T1000 (cell line): ENCODE measurements at places on chromosomes 7 and 10.

DNA sequence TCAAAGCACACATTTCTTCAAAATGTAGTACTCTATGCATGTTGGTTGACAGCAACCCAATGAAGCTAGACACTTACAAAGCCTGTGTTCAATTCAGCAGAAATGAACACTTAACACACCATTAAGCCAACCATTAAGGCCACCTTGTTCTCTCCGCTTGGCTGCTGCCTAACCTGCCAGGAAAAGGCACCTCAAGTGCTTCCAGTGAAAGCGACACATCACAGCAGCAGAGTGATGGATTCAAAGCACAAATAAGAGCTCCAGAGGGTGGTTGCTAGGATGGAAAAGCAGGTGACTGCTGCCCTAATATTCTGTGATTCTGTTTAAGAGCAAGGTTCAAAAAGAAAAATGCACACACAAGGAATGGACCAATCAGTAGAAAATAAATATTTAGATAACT is 81.5 kb upstream of the GNAI1 start:
- DNase-seq, result no peak

GRCh38 chr10:10223131-10223530 is 794.5 kb upstream of the CELF2 start:
- no peak for DNase-seq

DNA sequence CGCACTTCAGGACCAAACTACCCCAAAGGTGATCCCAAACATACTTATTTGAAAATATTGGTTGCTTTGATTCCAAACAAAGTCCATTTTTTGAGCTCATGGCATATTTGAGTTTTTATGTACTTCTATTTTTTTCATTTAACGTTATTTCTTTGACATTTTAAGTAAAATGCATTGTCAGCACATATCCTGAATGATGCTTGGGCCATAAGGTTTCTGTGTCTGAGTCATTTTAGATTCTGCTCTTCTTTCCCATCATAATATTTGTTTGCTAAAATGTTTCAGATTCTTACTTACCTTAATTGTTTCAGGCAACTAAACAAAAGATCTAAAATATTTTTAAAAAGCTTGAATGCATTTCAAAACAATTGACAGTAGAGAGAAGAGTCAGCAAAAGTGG is 998.2 kb downstream of the REEP3 start:
- DNase-seq, result no peak

DNA sequence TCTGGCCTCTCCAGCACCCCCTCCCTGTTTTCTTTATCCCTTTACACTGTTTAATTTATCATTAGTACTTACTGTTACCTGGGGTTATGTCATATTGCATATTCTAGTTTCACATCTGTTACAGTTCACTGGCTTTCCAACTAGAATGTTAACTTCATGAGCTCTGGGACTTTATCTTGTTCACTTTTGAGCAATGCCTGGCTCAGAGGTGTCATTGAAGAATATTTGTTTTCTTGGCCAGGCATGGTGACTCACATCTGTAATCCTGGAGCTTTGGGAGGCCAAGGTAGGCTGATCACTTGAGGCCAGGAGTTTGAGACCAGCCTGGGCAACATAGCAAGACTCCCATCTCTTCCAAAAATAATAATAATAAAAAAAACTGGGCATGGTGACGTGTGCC is 40.7 kb downstream of the LRGUK start:
- no peak for DNase-seq

GRCh38 chr10:33813871-33814270 is 479.4 kb upstream of the NRP1 start:
- no peak for DNase-seq

- DNase-seq, result no peak
These were observed 121.3 kb downstream of the ADCY1 start for GRCh38 chr7:45695249-45695995.

DNA sequence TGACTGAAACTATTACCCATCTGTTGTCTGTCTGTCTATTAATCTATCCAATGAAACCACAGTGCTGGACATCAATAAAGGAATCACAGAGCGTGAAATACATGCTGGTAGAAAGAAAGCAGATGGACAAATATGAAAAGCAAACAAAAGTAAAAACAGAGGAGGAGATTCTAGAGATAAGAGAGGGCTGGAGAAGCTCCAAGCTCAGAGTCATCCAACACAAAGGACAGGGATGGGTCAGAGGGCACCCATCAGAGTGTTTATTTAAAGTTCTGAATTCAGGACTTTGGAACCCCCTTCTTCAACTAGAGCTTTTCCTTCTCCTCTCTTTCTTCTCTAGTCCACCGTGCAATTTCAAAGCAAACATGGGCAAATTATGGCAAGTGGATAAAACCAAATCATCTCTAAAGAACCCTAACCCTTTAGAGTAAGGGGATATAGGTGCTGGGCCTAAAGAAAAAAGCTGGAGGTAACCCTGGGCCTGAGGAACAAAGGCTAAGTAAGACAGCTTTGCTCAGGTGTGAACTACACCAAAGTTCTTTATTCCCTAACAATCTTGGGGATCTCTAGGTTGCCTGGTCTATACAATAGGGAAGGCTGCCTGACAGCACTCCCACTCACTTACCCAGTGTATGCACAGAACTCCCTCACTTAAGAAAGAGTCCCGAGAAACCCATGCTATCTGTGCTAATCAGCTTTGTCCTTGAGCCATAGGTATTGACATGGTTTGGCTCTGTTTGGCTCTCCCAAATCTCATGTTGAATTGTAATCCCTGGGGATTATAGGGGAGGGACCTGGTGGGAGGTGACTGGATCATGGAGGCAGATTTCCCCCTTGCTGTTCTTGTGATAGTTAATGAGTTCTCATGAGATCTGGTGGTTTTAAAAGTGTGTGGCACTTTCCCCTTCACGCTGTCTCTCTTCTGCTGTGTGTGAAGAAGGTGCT is 97.0 kb downstream of the BAMBI start:
- DNase-seq, result no peak

GRCh38 chr10:121165276-121165675 is 314.1 kb downstream of the WDR11 start:
- no peak for DNase-seq

DNA sequence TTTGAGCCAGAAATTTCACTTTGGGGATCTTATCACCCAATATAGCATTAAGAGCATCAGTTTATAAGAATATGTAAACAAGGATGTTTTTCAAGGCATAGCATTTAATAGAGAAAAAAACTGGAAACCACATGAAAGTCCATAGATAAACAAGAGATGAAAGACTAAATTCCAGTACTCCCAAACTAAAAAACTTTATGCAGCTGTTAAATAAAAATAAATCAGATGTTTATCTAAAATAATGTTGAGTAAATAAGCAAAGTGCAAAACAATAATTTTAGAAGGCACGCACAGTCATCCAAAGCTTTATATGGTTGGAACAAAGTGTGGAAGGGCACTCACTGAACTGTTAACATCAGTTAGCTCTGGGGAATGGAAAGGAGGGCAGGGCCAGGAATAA is 21.0 kb downstream of the RNLS start:
- no peak for DNase-seq

DNA sequence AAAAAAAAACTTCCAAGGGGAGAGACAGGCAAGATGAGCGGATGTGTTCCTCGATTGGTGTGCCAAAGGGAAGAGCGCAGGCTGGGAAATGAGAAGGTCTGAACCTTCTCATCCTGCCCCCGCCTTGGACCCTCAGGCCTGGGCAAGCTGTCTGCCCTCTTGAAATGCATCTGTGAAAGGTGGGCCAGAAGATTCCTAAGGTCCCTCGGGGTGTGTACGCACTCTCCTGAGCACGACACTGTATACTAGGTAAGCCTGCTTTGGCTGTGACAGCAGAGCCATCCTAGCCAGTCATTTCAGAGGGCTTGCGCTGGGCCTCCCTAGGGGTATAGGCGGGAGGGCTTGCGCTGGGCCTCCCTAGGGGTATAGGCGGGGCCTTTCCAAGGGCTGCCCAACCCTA is 26.8 kb downstream of the PODXL start:
- no peak for DNase-seq

- DNase-seq, result no peak
These were observed 15.3 kb upstream of the AKR1C1 start for GRCh38 chr10:4947635-4948596.

DNA sequence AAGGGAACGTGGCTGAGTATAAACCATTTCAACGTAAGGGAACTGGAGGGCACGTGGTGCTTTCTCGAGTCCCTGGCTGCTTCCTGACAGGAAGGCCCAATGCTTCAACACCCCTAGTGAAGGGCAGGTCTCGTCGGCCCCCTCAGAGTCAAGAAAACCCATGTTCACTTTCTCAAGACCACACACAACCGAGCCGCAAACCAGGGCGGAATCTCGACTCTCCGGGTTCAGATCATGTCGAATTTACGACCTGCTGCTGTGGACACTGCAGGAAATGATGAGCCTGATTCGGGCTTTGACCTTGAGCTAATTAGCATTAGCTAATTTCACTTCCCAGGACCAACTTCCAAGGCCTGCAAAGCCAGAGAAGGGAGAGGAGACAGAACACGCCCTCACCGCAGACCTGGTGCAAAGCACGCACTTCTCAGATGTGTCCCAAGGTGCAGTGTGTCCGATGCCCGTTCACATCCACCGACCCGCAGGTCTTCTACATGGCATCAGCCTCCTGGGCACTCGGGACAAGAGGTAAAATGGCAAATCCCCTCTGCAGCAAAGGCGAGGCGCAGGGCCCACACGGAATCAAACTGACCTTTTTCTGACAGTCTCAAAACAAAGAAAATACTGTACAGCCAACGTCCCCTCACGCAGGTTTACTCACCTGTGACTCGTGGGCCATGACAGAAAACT is 94.7 kb downstream of the DIP2C start:
- DNase-seq, result no peak

DNA sequence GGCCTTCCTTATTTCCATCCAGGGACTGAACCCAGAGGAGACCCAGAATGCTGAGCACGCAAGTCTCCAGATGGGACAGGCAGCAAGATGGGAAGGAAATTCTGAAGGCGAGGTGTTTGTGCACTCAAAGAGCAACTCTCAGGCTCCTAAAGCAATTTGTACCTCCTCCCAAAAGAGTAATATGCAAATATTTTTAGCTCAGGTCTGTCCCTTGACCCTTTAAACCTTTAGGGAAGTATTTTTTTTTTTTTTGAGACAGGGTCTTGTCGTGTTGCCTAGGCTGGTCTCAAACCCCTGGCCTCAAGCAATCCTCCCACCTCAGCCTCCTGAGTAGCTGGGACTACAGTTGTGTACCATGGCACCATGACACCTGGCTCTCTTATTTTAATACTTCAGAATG is 8.4 kb downstream of the RP9 start:
- DNase-seq, result no peak

- DNase-seq, result no peak
These were observed at the start of gene GBX1 for GRCh38 chr7:151167197-151167961. Gene GBX1 (minus strand): TSS chr7:151167694. CDS start chr7:151167548, 146 bp downstream.

- DNase-seq, result peak; percentile 13
These were observed 35.0 kb downstream of the LAMB4 start for GRCh38 chr7:108094933-108095710.

GRCh38 chr7:50217821-50218281 is 86.7 kb upstream of the IKZF1 start:
- DNase-seq, result no peak

DNA sequence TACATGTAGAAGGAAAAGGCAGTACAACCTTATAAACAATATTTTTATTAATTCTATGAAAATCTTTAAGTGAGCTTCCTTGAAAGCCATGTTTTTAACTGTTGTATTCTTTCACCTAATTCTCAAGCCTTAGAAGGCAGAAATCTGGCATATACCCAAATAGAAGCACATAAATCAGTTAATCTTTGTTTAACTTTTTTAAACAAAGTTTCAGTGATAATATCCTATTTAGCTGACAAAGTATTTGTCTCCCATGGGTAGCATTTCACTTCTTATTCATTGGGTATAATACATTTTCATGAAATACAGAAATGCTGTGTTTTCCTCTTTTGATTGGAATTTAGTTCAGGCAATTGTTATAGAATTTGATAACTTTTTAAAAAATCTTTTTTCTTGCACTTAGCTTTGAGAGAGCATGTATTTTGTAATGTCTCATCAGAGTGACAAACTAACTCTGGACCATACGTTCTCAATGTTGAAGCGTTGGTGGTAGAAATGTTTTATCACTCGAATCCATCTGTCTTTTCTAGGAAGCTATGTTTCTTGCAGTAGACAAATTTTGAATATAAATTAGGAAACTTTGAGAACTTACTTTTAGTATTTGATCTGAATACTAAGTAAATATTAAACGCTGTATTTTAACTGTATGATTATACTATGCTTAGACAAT is 78.1 kb downstream of the CREM start:
- DNase-seq, result no peak

- no peak for DNase-seq
These were observed 65.7 kb downstream of the GBF1 start for GRCh38 chr10:102311025-102311420.

DNA sequence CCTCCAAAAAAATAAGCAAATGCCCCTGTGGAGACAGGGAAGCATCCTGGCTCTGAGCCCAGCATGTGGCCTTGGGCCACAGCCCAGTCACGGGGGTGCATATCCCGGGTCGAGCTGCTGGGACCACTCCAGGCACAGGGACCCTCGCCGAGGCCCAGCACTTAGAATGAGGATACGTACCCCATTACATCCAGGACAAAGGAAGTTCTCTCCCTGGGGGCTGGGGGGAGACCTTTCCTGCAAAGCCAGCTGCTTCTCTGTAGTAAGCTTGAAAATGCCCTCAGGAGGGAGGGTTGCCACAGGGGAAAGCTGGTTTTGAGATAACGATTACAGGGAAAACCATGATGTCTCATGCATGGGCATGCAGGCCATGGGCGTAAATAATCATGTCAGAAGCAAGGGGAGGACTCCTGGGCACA is 75.5 kb downstream of the HIPK2 start:
- no peak for DNase-seq

DNA sequence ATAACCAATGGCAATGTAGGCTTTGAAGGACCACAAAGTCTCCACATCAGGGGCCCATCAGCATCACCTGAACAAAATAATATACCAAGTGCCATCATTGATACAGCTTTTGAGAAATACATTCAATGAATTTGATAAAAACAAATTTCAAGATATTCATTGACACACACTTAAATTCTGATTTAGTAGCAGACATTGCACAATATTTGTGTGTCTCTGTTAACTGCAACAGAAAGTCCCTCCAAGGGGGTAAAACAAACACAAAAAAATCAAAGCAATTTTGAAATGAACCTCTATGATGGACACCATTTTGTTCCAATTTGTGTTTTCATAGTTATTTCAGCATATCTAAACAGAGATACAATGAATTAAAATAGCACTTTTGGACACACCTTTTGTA is 86.8 kb upstream of the RSU1 start:
- no peak for DNase-seq

- DNase-seq, result peak; percentile 15
These were observed 164.3 kb downstream of the BAMBI start for GRCh38 chr10:28841625-28842024.

DNA sequence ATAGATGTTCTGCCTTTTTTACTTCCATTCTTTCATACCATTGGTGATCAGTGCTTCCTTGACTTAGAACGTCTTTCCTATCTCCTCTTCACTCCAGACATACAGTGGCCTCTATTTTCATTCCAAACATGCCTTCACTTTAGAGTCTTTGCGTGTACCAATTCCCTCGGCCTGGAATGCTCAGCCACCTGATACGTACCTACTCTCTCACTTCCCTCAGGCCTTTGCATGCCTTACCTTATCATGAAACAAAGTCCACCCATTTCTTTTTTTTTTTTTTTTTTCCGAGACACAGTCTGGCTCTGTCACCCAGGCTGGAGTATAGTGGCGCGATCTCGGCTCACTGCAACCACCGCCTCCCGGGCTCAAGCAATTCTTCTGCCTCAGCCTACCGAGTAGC is 2.2 kb upstream of the CCNJ start:
- no peak for DNase-seq
